Fibroblast of mammary gland (primary cell): ENCODE measurements at places on chromosomes 16 and 17.

DNA sequence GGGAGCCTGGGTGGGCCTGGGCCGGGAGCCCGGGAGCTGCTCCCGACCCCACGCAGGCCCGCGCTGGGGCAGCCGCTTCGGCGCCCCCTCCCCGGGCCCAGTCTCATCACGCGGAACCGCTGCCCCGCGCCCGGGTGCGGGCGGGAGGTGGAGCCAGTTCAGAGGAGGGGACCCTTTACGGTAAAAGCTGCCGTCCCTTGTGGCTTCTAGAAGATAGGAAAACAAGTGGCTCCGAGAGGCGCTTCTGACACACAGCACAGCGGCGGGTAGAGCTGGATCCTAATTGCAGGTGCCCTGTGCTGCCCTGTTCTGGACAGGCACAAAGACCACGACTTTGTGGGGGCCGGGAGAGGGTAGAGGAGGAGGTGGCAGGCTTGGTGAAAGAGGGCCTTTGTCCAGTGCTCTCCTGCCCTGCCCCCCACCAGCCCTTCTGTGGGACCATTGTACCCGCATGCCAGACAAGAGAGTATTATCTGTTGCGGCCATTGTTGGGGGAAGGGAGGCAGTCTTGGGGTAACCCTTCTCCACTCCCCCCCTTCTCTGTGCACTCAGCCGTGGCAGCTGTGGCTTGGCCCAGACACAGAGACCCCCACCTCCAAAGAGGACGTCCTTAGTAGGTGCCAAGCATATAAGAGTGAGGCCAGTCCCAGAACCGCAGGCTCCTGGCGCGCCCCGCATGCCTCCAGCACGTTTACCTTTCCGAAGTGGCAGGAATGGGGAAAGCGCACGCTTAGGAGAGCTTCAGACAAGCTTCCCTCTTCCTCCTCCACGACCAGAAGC lies 736 bp downstream of the CNP start:
- peak; percentile 17 for DNase-seq

GRCh38 chr17:74424657-74425056 lies 7.2 kb upstream of the GPRC5C start:
- no peak for DNase-seq

GRCh38 chr16:73390936-73391335 lies 343.0 kb upstream of the ZFHX3 start:
- DNase-seq, result peak; percentile 11

DNA sequence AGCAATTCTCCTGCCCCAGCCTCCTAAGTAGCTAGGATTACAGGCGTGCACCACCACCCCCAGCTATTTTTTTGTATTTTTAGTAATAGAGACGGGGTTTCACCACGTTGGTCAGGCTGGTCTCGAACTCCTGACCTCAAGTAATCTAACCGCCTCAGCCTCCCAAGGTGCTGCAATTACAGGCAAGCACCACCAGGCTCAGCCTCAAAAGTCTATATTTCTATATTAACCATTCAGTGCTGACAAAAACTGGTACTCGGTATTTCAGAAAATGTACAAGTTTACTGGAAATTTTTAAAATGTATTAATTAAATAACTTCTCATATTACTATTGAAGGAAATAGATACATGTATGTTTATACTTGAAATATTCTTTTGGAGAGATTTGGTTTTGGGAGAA lies 1.4 kb upstream of the HEXD start:
- DNase-seq, result no peak

GRCh38 chr17:67830440-67830839 lies 5.1 kb downstream of the BPTF start:
- no peak for DNase-seq

GRCh38 chr16:87847785-87848675 lies 21.3 kb downstream of the SLC7A5 start:
- DNase-seq, result no peak

- DNase-seq, result no peak
Observed at GRCh38 chr17:4861052-4861451, 27.9 kb downstream of the MINK1 start.

DNA sequence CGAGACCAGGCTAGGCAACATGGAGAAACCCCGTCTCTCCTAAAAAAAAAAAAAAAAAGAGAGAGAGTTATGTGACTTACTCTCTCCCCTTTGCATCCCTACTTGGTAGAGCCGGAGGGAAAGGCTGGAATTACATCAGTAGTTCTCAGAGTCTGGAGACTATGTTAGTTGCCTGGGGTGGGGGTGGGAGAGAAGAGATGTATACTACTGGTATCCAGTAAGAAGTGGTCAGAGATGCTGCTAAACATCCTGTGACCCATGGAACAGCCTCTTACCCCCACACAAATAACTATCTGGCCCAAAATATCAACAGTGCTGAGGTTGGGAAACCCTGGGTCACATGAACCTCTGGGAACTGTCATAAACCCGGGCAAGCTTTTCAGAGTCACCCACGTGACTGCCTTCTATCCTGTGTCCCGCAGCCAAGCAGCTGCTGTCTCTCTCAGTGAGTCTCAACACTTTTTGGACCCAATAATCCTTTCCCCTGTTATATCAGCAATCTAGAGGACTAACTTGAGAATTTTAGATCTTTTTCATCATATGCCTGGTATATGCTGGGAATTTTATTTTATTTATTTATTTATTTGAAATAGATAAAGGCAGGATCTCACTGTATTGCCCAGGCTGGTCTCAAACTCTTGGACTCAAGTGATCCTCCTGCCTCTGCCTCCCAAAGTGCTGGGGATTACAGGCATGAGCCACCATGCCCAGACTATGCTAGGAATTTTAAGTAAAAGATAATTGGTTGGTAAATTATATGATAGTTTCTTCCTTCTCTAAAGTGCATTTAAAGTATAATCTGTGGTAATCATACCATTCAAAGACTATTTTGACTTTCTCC lies 8.7 kb downstream of the EIF1 start:
- peak; percentile 81 for DNase-seq

DNA sequence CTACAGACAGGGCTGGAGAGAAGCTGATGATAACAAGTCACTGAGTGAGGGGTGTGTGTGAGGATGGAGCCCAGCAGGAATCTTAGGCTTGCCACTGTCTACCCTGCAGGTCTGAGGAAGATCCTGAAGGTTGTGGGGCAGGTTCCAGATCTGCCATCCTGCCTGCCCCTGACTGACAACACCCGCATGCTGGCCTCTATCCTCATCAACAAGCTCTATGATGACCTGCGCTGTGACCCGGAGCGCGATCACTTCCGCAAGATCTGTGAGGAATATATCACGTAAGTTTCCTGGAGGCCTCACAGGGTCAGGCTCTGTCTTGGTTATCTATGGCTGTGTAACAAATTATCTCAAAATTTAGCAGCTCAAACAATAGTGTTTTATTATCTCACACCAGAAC lies 16.3 kb downstream of the UNC45B start:
- DNase-seq, result no peak
